SIG-M5 (cell line): ENCODE measurements at places on chromosomes 7 and 10.

DNA sequence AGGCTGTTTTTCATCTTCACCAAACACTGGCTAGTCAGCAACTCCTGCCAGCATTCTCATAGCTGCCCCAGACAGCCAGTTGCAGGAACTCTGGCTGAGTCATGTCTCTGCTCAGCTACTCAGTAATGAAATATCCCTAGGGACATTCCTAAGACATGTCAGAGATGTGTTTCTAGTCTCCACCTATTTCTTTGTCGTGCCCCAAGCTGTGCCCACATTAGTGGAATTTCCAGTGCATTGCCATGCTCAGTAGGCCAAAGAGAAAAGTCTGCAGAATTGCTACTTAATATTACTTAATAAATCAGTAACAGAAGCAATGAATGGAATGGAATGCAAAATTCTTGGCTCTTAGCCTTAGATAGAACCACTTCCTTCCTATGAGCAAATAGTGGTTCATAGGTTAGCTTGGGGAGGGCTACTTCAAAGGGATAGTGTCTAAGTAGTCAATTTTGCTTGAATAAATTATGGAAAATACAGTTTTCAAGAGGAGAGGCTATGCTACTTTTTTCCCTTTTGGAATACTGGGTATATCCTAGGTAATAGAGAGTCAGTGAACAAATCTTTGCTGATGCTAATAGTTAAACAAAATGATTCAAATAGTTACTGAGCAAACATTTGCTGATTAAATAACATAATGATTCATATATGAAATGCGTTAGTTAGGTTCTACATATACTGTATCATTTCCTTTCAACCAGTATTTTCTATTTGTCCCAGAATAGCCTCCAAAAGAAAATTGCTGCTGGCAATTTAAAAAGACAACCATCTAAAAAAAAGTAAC, 23.6 kb upstream of the SEMA3C start:
- no peak for DNase-seq

DNA sequence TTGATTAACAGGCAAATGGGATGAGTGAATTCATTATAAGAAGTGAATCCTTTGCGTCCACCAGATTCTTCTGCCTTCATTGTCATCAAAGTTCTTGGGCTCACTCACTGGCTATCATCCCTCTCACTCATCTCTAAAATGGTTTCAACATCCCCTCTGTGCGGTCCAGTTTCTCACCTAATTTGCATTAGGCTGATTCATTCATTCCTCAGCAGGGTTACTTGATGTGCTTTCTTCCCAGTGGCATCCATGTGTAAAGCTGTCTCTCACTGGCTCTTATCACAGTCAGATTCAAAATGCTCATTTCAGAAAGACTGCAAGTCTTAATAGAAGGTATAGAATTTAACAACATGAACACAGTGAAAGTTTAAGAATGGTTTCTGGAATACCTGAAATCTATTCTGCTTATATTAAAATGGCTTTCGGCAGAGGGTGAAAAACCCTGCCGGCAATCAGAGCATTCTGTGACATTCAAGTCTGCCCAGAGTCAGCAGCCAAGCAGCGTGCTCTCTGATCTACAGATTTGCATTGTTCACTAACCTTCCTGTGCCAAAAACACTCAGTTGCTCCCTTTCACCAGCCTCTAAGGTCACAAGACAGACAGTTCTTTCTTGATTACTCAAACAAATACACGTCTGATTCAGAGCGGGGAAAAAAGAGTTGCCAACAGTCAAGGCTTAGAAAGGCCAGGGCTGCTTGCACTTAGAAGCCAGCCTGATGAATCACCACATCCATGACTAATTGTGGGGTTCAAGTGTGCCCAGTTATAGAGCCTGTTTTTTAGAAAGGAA, 106.7 kb downstream of the TES start:
- DNase-seq: no peak

DNA sequence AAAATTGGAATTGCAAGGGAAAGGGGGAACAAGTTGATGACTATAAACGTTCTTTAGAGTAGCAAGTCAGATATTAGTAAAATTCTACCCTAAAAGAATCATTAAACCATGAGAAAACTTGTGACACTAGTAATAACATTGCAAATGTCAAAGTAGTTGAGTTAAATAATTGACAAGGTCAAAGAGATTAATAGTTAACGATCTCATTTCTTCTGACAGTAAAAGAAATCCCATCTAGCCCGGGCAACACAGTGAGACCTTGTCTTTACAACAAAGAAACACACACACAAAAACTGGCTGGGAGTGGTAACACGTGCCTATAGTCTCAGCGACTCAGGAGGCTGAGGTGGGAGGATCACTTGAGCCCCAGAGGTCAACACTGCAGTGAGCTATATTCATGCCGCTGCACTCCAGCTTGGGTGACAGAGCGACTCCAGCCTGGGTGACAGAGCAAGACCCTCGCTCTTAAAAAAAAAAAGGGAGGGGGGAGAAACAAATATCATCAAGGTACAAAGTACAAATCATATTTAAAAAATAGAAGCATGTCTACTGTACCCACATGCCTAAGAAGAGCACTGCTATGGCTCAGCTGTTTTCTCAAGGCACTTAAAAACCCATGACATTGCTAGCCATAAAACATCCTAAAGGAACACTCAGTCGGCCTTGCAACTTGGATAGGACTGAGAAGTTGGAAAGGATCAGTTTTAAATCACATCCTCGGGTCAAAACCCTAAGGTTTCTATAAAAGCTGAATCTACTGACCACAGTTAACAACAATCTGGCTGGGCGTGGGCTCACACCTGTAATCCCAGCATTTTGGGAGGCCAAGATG, 401.1 kb downstream of the PARD3 start:
- DNase-seq: no peak

GRCh38 chr7:141203177-141203576, 129.3 kb downstream of the TMEM178B start:
- no peak for DNase-seq

- no peak for DNase-seq
Observed at GRCh38 chr7:5543361-5543760, 119.7 kb upstream of the TNRC18 start.

DNA sequence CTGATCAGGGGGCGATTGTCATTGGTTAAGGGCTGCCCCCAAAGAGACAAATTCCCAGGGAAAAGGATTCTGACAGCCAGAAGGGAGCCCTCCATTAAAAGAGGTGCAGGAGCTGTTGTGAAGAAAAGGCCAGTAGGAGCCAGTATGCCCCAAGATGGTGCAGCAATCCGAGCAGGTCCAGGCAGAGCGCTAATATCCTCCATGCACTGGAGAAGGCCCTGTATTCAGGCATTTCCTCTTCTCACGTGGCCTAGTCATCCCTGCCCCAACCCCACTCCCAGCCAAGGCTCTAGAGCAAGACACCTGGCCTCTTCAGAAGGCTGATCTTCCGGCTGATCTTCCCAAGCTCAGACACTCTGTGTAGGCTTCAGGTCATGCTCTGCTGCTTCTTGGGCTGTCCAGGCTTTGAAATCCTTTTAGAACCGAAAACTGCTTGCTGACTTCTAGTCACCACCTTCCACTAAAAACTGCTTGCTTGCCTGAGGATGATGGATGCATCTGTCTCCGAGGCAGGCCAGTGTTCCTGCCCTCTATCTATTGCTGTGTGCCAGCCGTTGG, 77.4 kb downstream of the CYP26A1 start:
- DNase-seq: no peak

DNA sequence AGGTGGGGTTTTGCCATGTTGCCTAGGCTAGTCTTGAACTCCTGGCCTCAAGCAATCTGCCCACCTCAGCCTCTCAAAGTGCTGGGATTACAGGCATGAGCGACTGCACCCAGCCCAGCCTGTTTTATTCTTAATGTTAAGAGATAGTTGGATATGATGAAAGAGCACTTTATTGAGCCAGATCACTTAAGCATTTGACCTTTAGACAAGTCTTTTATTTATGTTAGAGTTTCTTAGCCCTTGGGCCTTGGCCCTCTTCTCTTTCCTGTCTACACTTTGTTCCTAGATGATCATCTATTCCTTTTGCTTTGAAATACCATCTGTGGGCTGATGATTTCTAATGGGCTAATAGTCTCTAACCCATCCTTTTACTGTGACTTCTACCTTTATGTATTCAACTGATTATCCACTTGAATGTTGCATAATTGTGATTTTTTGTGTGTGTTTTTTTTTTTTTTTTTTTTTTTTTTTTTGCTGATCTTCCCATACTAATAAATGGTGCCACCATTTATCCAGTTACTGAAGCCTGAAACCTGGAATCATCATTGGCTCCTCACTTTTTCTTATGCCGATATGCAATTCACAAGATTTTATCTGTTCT, 34.8 kb downstream of the BTRC start:
- DNase-seq: no peak

DNA sequence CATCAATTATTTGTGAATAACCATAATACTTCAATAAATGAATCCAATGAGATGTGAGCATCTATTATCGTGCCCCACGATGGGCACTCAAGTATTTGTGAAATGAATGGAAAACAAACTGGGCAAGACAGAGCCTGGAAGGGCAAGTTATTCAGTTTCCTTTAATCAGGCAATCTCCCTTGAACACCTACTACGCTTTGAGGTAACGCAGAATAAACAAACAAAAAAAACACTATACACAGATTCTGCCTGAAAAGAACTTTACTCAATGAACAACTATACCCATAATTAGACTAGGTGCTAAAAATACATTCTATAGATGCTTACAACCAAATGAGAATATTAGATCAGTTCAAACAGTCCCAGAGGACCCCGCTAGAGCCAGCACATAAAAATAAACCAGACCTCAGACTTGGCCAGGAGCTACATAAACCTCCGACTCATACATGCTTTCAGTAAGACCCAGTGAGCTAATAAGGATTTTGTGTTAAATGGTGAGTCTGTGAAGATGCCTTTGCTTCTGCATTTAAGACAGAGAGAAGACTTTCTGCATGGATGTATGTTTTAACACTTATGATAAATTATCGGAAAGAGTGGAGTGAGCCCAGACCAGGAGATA, 121.3 kb downstream of the MPP7 start:
- DNase-seq: no peak

DNA sequence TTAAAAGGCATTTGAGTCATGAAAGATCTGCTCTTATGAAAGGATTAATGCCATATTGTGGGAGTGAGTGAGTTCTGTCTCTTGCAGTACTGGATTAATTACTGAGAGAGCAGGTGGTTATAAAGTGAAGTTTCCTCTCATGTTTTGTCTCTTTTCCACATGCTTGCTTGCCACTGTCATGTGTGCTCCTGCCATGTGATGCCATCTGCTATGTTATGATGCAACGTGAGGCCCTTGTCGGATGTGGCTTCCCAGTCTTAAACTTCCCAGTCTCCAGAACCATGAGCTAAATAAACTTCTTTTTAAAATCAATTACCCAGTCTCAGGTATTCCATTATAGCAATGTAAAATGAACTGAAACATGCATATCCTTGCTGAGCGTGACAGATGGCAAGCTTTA, 22.7 kb upstream of the TCTN3 start:
- no peak for DNase-seq

DNA sequence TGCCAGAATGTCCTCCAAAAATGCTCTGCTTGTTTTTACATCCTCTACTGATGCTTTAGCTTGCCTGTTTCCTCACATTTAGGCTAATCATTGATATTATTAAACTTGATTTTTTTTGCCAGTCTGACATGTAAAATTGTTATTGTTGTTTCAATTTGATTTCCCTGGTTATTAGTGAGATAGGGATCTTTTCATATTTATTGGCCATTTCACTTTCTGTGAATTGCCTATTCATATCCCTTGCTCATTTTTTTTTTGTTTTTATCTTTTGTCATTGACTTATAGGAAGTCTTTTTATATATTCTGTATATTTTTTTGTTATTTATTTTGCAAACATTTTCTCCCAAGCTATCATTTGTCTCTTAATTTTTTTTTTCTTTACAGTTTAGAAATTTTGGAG, 13.2 kb downstream of the FAM221A start:
- DNase-seq: no peak

DNA sequence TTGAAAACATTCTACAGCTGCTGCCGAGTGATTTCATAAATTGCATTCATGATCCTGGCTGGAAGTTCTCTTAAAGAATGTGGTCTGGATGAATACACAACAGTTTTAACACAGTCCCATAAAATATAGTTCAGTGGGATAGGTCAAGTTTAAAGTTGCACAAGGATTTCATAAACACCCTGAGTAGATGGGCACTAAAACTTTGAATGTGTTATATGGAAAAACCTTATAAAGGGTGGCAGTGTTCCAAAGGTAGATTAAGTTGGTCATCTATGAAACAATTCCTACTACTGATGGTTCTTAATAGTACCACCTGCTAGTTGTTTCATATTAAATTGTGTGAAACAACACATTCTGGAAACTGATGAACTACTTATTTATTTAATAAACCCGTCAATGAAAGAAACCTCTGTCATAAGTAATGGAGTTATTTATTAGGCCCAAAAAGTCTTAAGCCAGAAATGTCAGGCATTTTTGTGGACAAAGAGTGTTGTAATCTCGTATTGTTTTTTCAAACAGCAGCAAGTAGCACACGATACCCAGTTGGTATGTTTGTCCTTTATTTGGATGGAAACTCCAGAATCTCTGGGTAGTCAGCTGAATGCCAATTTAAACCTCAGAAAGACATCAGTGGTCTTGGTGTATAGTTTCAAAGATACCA, 14.3 kb upstream of the RPA3 start:
- no peak for DNase-seq

GRCh38 chr10:25492680-25493079, 317.9 kb downstream of the GPR158 start:
- no peak for DNase-seq

GRCh38 chr10:70274643-70275042, 9.2 kb downstream of the NPFFR1 start:
- DNase-seq: no peak

GRCh38 chr10:54484186-54484585, 316.8 kb downstream of the PCDH15 start:
- DNase-seq: no peak

DNA sequence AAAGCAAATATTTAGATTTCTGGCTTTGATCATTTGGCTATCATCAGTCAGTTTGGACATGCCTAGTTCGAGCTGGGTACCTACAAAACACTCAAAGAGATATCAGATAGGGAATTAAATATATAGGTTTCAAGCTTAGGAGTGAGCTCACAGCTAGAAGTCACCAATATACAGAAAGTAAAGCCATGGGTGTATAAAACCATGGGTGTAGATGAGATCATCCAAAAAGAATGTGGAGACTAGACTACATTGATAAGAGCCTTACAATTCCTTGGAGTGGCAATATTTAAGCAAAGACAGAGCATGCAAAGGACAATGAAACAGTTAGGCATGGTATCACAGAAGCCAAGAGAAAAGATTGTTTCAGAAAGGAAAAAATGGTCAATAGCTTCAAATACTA, 7.2 kb upstream of the RALA start:
- no peak for DNase-seq
